Right renal pelvis (tissue), 4 donors: ENCODE measurements at places on chromosomes 6 and 20.

DNA sequence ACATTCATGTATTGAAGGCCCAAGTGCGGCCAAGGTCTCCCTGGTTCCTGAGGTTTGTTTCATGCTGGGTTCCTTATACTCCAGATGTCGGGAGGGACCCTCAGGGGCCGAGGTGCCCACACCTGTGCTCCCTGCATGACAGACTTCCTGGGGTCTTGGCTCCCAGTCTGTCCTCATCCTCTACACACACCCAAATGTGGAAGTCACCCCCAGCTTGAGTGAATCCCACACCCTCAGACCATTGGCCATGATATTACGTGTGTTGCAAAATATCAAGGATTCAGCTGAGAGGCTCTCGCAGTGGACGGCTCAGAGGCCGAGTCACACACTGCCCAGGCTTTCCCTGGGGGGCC is 82.2 kb upstream of the DUSP22 start:
- DNase-seq: no peak

- no peak for DNase-seq
These were observed 6.2 kb downstream of the TMEM242 start for GRCh38 chr6:157316871-157317814.

- no peak for DNase-seq
These were observed 32.2 kb upstream of the IER3 start for GRCh38 chr6:30776390-30777154.

DNA sequence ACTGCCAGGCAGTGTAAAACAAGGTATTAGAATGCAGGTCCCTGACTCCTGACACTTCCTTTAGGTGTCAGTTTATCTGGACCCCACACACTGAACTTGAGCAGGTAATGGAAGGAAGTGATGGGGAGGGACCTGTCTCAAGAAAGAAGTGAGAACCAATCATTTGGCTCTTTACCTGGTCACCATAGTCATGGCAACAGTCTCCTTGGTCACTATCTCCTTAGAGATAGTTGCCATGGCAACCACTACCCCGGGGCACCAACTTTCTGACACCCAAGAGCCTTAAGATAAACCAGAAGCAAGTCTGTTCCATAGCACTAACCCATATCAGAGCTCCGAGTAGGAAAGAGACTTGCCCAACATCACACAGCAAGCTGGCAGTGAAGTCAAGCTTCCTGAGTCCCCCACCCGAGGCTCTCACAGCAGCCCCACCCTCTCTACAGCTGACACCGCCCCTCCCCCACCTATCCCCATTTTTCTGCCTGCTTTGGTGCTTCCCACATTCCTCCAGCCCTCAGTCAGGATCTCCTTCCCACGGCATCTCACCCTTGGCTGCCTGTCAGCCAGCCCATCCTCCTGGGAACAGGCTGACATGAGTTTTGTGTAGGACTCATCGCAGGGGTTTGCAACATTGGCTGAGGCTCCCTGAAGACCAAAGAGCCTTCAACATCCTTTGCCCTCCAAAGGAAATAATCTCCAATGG is 16.3 kb upstream of the HM13 start:
- no peak for DNase-seq

GRCh38 chr6:12354499-12354898 is 64.3 kb downstream of the EDN1 start:
- DNase-seq: no peak

GRCh38 chr6:24888715-24889370 is 46.9 kb downstream of the RIPOR2 start:
- DNase-seq: no peak

DNA sequence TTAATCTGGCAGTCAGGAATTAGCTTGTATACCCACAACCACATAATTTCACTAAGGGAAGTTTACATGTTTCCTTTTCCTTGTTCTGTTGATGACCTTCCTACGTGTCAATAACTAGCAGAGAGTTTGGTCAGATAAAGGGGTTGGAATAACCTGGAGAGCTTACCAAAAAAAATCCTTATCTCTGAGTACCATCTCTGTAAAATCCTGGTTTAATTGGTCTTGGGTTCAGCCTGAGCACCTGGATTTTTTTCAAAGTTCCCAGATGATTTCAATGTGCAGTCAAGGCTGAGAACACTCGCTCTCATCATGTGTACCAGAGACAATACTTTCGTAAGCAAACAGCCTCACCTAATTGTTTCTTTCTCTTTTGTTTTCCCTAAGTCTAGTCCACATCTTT is 483.8 kb upstream of the FLRT3 start:
- DNase-seq: no peak

DNA sequence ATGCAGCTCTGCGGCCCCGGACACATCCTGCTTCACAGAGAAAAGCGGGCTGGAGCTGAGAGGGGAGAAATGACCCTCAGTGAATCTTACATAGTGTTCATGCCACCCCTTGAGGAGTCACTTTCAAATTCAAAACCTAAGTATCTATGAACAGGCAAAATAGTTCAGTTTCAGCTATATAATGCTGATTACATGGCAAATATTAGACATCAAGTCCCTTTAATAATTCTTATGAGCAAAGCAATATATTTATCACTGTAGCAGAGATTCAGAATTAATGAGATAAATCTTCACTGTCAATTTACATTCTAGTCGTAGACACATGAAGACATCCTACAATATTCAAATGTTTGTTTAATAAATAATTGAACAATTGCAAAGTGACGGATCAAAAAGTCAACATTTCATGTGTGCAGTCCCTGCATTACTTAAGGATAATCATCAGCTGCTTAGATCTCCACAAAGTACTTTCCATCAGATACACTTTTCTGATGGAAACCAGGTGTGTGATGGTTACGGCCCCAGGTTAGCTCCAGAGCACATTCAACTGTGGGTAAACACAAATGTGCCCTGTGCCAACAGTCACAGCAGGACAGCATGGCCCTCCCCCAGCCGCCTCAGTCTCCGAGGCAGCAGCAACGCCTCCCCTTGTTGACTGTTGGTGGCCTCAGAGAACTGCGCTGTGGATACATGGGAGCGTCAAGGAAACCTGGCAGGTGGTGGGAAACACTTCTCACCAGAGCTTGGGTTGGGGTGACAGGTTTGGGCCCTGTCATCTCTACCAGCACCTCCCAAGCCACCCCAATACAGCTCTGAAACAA is 787 bp upstream of the PRR18 start:
- no peak for DNase-seq

GRCh38 chr6:107266563-107266962 is 151.2 kb upstream of the BEND3 start:
- no peak for DNase-seq

DNA sequence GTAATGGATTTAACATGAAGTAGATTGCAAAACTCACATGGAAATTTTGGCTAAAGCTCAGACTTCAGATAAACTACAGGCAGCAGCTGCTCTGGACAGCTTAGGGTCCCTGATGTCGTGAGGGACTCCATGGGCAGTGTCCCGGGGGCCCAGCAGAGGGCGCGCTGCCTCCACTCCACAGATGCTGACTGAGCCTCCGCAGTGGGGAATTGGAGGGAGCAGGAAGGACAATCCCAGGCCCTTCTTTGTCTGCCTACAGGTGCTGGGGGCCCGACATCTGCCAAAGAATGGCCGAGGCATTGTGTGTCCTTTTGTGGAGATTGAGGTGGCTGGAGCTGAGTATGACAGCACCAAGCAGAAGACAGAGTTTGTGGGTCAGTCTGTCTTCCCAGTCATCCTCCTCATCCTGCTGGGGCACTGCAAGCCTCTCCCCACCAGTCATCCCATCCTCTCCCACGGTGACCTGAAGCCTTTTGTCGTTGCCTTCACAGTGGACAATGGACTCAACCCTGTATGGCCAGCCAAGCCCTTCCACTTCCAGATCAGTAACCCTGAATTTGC is 35.9 kb downstream of the PLCG1 start:
- peak; percentile 62 for DNase-seq

DNA sequence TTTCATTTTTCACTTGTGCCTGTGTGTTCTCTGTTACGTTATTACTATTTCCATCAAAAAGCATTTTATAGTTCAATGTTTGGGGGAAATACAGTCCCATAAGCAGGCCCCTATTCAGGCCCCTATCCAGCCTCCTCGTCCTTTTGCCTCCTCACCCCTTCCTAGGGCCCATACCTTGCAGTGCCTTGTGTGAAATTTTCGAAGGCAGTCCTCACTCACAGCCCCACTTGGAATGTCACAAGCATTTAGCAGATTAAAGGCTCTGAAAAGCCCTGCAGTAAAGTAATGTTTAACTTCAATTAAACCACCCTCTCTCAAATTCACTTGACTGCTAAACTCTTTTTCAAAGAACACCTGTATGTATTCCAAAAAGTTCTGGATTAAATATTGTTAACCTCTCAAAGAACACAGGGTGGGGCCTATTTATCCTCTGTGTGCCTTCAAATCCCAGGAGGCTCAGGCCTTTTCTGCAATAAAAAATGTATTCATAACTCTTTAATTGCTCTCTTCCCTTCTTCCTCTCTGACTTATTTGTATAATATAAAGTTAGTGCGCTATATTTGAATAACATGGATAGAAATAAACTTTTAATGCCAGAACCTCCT is 202.5 kb downstream of the FOXA2 start:
- no peak for DNase-seq

GRCh38 chr6:167817729-167818128 is 9.0 kb upstream of the AFDN start:
- DNase-seq: no peak

DNA sequence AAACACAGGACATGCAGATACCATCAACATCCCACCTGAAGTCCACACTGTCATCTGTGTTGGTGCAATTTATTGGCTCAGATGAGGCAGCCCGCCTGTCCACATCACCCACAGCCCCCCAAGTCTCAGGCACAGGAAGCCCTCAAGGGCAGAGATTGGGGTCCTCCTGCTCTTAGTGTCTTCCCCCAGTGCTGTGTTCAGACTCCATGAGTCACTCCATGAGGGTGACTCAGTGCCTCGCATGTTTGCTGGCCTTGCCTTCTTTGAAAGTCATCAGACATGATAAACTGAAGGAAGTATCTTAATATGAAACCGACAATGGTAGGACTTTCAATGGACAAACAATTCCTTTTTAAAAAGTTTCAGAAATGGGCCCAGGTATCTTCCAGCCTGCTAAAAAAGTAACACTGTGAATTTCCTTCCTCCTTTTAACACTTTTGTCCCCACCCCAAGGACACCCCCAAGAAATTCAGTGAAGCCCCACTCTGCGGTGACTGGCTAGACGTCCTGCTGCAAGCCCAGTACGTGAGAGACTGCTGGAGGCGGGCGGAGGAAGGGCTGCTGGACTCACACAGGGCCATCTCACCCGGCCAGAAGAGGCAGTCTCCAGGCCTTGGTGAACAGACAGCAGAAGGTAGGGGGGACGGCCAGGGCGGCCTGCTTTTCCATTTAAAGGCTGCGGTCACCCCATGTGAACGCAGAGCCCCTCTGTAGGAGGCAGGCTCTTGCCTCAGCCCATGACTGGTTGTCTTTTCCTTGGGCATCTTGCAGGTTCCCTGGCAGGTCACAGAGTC is 43.0 kb upstream of the KCNK16 start:
- DNase-seq: no peak

DNA sequence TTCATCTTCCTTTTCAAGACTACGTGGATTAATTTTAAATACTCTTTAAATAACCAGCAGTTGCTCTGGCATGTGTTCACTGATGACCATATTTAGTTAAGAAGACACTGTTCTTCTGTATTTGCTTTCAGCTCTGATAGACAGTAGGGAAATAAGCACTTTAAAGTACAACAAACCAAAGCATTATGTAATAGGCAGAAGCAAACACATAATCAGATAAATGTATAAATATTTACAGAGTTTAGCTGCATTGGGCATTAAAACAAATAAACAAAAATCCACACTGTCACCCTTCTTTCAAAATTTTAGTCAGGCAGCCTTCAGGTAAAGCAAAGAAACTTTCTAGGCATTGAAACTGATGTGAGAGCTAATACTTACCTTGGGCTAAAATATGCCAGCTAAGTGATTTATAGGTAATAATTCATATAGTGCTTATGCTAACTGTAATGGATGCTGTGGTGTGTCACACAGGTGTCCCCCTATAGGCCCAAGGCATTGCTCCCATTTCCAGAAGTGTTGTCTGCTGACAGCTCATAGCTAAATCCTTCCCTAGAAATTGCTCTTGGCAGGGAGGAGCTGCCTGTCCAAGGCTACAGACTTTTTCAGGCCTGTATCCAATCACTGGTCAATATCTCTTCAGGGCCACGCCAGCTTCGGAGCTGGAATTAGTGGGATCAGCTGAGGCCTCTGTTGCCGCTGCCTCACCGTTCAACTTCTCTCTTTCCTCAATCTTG is 111.5 kb upstream of the CITED2 start:
- DNase-seq: no peak

- no peak for DNase-seq
These were observed 861.1 kb downstream of the DHX35 start for GRCh38 chr20:39823224-39823623.

GRCh38 chr20:2576317-2576727 is 39.9 kb downstream of the TMC2 start:
- no peak for DNase-seq

GRCh38 chr6:81812401-81812800 is 59.9 kb upstream of the TENT5A start:
- DNase-seq: no peak

GRCh38 chr20:11832851-11833250 is 84.8 kb upstream of the BTBD3 start:
- DNase-seq: no peak

GRCh38 chr20:34997774-34998173 is 42.1 kb downstream of the MYH7B start:
- DNase-seq: no peak
